GM12878 (cell line): ENCODE measurements at places on chromosomes 13 and 19. TPM values are rescaled to one million over a fixed set of nuclear protein-coding genes. Genes with fewer than 3 reads are reported as not detected.

PODNL1 gene
- polyA plus RNA-seq = not detected in 2 replicates

CACNA1A gene
- 2.7 and 3.0 TPM in 2 replicates for polyA plus RNA-seq

ICAM5 gene
- polyA plus RNA-seq = 0.14 and 0.72 TPM in 2 replicates

C1QTNF9 gene
- polyA plus RNA-seq = not detected in 2 replicates

VMAC gene
- polyA plus RNA-seq = 1.4 and 1.6 TPM in 2 replicates

RASAL3 gene
- 5.4 and 6.7 TPM in 2 replicates for polyA plus RNA-seq
